Thyroid gland (tissue), 4 donors: ENCODE measurements at places on chromosomes 12 and 14. TPM values are rescaled to one million over a fixed set of nuclear protein-coding genes. Genes with fewer than 3 reads are reported as not detected.

RTL1 gene
- total RNA-seq: not detected

OVCH1 gene
- total RNA-seq: 0.29 TPM

MARK3 gene
- total RNA-seq: 109 TPM

NRIP2 gene
- 2.1 TPM for total RNA-seq

RILPL2 gene
- 10.7 TPM for total RNA-seq

CFAP54 gene
- total RNA-seq: 3.0 TPM

VASH1 gene
- total RNA-seq: 2.3 TPM

USP5 gene
- total RNA-seq: 34.7 TPM

GPR65 gene
- total RNA-seq: 0.45 TPM

KLHL33 gene
- 0.33 TPM for total RNA-seq

ADGRD1 gene
- 44.3 TPM for total RNA-seq

DNA sequence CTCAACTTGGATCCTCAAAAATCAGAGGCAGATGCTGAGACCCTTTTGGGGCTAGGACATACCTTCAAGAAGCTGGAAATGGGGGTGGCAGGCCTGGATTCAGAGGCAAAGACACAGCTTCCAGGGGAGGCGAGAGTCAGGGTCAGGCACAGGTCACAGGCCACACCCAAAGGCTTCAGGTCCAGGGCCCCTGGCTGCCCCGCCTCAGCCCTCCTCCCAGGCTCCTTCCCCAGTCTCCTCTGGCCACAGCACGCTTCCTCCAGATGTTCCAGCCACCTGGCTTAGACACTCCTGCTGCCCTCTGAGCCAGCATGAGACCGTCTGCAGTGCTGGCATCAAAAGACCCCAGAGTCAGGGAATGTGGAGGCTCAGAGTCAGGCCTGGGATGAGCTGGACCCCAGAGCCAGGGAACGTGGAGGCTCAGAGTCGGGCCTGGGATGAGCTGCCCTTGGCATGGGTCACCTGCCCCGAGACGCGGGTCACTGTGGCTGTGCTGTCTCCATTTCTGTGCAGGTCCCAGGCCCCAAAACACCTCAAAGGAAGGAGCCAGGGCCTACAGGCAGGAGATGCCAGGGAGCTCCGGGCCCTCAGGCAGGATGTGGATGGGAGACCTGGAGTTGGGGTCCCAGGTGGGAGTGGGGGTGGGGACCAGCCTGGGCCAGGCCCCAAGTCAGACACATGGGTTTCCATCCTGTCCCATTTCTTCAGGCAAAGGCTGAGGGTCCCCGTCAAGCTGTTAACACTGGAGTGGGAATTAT lies 58.9 kb downstream of the DIO3 start:
- no peak for DNase-seq
- H3K27ac ChIP-seq: no peak overlapping the region
- no peak overlapping the region for H3K4me3 ChIP-seq

DNA sequence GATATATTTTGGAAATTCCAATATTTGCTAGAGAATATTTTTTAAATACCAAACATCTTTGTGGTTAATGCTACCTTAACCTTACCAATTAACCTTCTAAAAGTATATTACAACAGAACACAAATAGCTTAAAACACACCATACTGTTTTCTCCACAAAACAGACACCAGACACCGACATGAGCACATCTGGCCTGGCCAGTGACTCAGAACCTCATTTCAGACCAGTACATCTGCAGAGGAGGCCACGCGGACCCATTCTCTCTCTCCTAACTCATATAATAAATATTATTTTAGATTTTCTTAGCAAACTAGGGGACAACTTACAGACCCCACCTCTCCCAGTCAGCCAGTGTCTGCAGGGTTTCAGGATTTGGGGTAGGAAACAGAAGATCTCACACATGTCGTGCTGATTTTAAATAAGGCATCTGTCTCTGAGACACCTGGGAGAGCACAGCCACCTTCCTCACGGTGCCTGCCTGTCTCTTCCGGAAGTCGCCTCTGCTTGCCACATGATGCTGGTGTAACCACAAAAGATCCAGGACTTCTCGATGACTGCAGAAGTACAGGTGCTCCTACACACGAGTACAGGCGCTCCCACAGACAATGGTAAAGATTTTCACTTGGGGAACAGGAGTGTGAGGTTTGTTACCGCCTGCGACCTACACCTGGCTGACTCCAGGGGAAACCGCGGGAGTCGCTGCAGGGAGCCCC lies 9.7 kb upstream of the ANKLE2 start:
- DNase-seq: no peak
- H3K4me1 ChIP-seq: no peaks in the 10 kb centered on the region
- H3K4me3 ChIP-seq: no peak overlapping the region

GRCh38 chr14:85529803-85530574 lies at the start of gene FLRT2:
Gene FLRT2 (plus strand): TSS chr14:85530144. CDS start chr14:85621515, 91,371 bp downstream.
- DNase-seq: peak; percentile 74
- H3K4me1 ChIP-seq: peaks cover 12% of the 10 kb centered on the region
- peak within 1 kb of the TSS; percentile 37 for H3K4me3 ChIP-seq
- H3K27ac ChIP-seq: peak within 1 kb of the TSS; percentile 79
- no peaks in the 10 kb centered on the region for H3K36me3 ChIP-seq

DNA sequence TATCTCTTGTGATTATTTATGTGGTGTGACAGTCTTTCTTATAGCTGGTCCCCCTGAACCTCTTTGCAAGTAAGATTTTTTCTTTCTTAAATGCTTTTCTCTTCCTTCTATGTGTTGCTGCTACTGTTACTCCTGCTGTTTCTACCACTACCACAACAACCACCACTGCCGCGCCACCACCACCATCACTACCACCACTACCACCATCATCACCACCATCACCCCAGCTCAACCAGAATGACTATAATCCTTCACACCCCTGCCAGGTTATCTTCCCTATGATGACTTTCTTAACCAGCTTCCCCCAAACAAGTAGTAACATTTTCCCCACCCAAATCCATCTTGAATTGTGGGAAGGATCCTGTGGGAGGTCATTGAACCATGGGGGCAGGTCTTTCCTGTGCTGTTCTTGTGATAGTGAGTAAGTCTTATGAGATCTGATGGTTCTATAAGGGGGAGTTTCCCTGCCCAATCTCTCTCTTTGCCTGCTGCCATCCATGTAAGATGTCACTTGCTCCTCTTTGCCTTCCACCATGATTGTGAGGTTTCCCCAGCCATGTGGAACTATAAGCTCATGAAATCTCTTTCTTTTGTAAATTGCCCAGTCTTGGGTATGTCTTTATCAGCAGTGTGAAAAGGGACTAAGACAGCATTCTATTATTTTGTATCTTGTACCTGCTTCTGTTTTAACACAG lies 52.2 kb downstream of the CHST11 start:
- H3K27me3 ChIP-seq: no peaks in the 10 kb centered on the region
- no peaks in the 10 kb centered on the region for H3K36me3 ChIP-seq
- no peak overlapping the region for H3K27ac ChIP-seq
- H3K4me1 ChIP-seq: peaks cover 27% of the 10 kb centered on the region
- H3K4me3 ChIP-seq: no peak overlapping the region

DNA sequence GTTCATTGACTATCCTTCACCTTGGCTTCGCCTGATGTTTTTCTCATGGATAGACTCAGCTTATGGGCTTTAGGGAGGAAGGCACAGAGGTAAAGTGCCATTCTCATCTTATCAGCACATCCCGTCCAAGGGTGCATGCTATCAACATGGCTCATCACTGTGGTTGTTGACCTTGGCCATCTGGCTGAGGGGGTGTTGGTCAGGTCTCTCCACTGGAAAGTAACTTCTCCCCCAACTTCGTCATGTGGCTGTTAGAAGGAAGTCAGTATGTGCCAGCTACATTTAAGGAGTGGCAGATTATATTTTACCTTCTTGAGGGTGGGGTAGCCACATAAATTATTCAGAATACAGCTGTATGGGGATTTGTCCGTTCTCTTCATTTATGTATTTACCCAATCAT lies 68.9 kb downstream of the EML1 start:
- no peak for DNase-seq
- H3K27me3 ChIP-seq: no peaks in the 10 kb centered on the region
- no peak overlapping the region for H3K27ac ChIP-seq
- no peaks in the 10 kb centered on the region for H3K36me3 ChIP-seq
- H3K4me1 ChIP-seq: peaks cover 9% of the 10 kb centered on the region

DNA sequence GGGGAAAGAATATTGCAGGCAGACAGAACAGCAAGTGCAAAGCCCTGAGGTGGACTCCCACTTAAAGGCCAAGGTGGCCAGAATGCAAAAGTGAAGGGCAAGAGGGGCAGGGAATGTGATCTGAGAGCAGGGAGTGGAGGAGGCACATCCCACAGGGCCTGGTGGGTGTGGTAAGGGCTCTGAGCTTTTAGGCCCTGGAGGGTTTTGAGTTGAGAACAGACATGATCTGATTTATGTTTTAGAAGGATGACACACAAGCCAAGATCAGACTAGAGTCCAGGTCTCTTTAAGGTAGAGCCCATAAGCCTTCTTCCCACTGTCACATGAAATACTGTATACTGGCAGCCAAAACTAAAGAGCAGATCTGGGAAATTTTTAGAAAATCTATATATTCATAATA lies 162.5 kb downstream of the SLC38A4 start:
- H3K4me3 ChIP-seq: no peak overlapping the region
- no peaks in the 10 kb centered on the region for H3K27me3 ChIP-seq
- no peaks in the 10 kb centered on the region for H3K36me3 ChIP-seq
- no peak for DNase-seq
- peaks cover 5% of the 10 kb centered on the region for H3K4me1 ChIP-seq

- peaks cover 37% of the 10 kb centered on the region for H3K27me3 ChIP-seq
- no peak overlapping the region for H3K27ac ChIP-seq
- no peak for DNase-seq
- peaks cover 19% of the 10 kb centered on the region for H3K4me1 ChIP-seq
Measured at GRCh38 chr12:85280984-85281630, 1.1 kb downstream of the ALX1 start.

GRCh38 chr12:44812062-44812461 lies 64.1 kb downstream of the NELL2 start:
- no peaks in the 10 kb centered on the region for H3K36me3 ChIP-seq
- no peaks in the 10 kb centered on the region for H3K27me3 ChIP-seq
- H3K4me3 ChIP-seq: no peak overlapping the region
- no peak overlapping the region for H3K27ac ChIP-seq

GRCh38 chr14:103707329-103708263 lies 7.7 kb downstream of the XRCC3 start:
- DNase-seq: no peak
- H3K36me3 ChIP-seq: peaks cover 15% of the 10 kb centered on the region
- H3K27ac ChIP-seq: no peak overlapping the region
- H3K27me3 ChIP-seq: no peaks in the 10 kb centered on the region

GRCh38 chr14:101150039-101150610 lies 246.6 kb upstream of the RTL1 start:
- no peaks in the 10 kb centered on the region for H3K36me3 ChIP-seq
- H3K27ac ChIP-seq: no peak overlapping the region
- H3K4me1 ChIP-seq: no peaks in the 10 kb centered on the region
- DNase-seq: no peak
- H3K4me3 ChIP-seq: no peak overlapping the region

- H3K4me3 ChIP-seq: no peak overlapping the region
- DNase-seq: no peak
- peaks cover 9% of the 10 kb centered on the region for H3K36me3 ChIP-seq
- no peaks in the 10 kb centered on the region for H3K27me3 ChIP-seq
Measured at GRCh38 chr12:116002890-116003536, 274.5 kb downstream of the MED13L start.

DNA sequence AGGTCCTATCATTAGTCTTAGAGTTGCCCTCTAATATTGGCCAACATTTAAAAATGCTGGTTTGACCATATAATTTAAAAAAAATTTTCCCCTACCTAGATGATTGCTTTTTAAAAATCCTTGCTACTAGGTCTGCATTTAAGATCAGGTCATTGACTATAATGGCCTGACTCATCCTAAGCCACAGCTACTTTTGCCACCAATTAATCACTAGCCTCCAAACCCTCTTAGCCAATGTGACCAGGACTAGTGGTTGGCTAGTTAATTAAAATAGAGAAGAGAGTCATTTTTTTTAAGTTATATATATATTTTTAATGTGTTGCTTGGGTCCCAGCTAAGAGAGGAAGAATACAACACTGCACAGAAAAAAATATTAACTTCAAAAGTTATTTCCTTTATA lies 57.5 kb downstream of the SOS2 start:
- DNase-seq: no peak
- H3K27me3 ChIP-seq: no peaks in the 10 kb centered on the region
- no peak overlapping the region for H3K27ac ChIP-seq
- no peaks in the 10 kb centered on the region for H3K4me1 ChIP-seq
- no peak overlapping the region for H3K4me3 ChIP-seq

GRCh38 chr12:31363831-31364230 lies 37.9 kb upstream of the SINHCAF start:
- peaks cover 10% of the 10 kb centered on the region for H3K4me1 ChIP-seq
- no peak for DNase-seq
- H3K4me3 ChIP-seq: no peak overlapping the region

- H3K27ac ChIP-seq: no peak overlapping the region
- peaks cover 10% of the 10 kb centered on the region for H3K4me1 ChIP-seq
- H3K4me3 ChIP-seq: no peak overlapping the region
- no peak for DNase-seq
- no peaks in the 10 kb centered on the region for H3K27me3 ChIP-seq
Measured at GRCh38 chr12:11893998-11894397, 176.7 kb upstream of the BCL2L14 start.

- H3K36me3 ChIP-seq: no peaks in the 10 kb centered on the region
- no peak for DNase-seq
- no peaks in the 10 kb centered on the region for H3K4me1 ChIP-seq
- no peak overlapping the region for H3K4me3 ChIP-seq
- no peaks in the 10 kb centered on the region for H3K27me3 ChIP-seq
- no peak overlapping the region for H3K27ac ChIP-seq
Measured at GRCh38 chr12:41120211-41120610, 67.9 kb upstream of the PDZRN4 start.
